Endothelial cell of umbilical vein (primary cell): ENCODE measurements at places on chromosomes 5 and 9.

GRCh38 chr5:132457371-132458225, 33.0 kb downstream of the IRF1 start:
- no peak for DNase-seq

GRCh38 chr9:121831869-121832268, 180.4 kb downstream of the DAB2IP start:
- DNase-seq: no peak

DNA sequence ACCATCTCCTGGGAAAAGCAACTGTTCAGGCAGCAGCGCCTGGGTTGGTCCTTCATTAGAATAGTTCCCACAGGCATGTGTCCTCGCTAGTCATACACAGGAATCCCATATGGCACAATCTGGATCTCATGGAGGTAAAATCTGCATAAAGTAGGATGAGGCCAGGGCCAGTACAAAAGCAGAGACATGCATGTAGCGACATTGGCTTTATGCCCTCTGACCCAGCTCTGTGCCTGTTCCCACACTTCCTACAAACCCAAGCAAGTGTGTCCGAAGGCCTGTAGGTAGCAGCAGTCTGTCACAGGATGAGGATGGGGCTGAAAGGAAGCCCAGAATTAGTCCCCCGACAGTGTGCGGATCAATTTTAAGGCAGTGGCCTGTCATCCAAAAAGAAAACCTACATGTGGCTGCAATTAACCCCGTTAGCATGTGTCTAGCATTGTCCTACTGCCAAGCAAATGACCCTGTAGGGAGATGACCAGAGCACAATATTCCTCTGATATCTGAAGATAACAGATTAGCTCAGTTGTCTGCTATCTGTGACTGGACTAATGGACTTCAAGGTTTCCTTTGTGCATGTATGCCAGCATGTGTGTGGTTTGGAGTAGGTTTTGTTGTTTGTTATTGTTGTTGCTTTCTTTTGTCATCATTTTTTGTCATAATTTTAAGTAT, 178.8 kb downstream of the TMEM161B start:
- no peak for DNase-seq

GRCh38 chr5:25488119-25488518, 843.3 kb upstream of the CDH10 start:
- DNase-seq: no peak

DNA sequence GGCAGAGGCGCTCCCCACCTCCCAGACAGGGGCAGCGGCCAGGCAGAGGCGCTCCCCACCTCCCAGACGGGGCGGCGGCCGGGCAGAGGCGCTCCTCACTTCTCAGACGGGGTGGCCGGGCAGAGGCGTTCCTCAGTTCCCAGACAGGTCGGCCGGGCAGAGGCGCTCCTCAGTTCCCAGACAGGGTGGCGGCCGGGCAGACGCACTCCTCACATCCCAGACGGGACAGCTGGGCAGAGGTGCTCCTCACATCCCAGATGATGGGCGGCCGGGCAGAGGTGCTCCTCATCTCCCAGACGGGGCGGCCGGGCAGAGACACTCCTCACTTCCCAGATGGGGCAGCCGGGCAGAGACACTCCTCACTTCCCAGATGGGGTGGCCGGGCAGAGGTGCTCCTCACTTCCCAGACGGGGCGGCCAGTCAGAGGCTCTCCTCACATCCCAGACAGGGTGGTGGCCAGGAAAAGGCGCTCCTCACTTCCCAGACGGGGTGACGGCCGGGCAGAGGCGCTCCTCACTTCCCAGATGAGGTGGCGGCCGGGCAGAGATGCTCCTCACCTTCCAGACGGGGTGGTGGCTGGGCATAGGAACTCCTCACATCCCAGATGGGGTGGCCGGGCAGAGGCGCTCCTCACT, 75.1 kb downstream of the CARTPT start:
- no peak for DNase-seq

- no peak for DNase-seq
Measured at GRCh38 chr5:76207120-76207519, 123.9 kb downstream of the SV2C start.

- peak; percentile 63 for DNase-seq
Measured at GRCh38 chr5:122775550-122776542, 966 bp downstream of the SNX2 start.

- DNase-seq: no peak
Measured at GRCh38 chr9:131650254-131650653, 89.6 kb downstream of the RAPGEF1 start.

GRCh38 chr5:154444556-154445421, 1.0 kb upstream of the SAP30L start:
- DNase-seq: peak; percentile 37

DNA sequence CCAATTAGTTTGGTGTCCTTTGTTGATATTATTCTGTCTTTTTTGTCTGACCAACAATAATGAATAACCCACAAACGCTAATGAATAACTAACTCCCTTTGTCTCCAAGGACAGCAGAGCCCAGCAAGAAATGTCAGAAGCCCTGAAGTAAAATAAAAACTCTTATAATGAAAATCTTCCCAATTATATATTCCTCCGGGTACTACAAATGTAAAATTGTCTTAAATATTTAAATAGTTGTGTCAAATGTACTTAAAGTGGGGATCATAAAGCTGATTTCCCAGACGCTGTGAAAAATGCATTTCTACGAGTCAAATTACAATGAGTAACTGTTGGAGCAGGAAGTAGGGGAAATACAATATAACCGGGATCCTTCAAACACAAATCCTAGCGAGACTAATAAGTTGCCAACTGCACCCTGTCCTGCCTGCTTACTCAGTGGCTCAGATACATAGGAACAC, 22.3 kb downstream of the GLIS3 start:
- peak; percentile 80 for DNase-seq

GRCh38 chr9:35852876-35853865, 17.0 kb downstream of the OR13J1 start:
- DNase-seq: no peak

DNA sequence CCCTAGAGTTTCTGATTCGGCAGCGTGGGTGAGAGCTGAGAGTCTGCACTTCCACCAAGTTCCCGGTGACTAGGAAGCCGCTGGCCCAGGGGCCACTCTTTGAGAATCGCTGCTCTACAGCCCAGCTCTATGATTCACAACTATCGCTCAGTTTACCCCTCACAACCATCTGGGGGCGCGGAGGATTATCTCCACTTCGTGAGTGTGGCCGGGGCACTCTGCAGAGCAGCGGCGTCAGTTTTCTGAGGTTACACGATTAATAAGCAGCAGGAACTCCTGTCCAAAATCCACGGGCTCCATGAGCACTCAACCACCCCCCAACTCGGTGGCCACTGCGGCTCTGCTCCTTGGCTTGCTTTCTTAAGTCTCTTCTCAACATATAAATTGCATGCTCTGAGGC, 19.3 kb downstream of the CORO2A start:
- DNase-seq: no peak

GRCh38 chr9:137445275-137445807, 4.2 kb upstream of the ENTPD8 start:
- DNase-seq: peak; percentile 78

DNA sequence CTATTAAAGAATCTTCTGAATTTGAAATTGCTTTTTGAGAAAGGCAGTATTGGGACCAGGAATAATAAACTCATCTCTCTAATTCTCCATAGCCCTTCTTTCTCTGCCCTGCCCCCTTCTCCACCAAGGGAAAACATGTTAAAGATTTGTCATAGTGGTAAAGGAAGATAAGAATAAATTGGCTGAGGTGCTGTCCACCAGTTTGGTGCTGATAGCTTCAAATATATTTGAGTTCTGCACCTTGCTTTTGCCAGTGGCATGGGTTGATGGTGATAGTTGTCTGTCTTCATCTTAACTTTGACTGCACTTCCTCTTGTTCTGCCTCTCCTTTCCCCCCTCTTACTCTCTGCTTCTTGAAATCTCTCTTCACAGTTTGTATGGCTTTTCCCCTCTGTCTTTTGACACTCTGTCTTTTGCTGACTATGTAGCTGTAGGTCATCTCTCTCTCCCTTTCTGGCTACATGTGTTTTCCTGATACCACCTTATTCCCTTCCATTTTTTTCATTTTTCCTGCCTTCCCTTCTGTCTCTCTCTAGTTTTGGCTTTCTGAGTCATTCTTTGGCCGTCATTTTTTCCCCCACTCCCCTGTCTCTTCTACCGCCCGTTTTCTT, 56.6 kb downstream of the NDUFS4 start:
- DNase-seq: no peak

GRCh38 chr5:95617057-95617456, 2.8 kb upstream of the GPR150 start:
- peak; percentile 6 for DNase-seq

DNA sequence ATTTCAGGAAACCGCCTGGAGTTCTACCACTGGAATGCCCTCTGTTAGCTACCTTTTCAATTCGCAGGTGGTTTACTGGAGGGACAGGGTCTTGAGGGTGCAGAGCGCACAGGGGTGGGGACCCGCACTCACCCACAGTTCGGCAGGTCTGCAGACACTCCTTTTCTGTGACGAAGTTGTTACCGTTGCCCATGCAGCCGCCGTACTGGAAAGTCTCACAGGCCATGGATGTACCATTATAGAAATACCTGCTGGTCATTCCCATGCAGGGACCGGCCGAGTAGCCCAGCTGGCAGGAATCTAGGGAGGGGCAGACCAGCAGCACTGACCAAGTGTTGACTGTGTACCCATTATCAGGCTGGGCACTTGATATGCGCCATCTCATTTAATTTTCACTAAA, 16.8 kb downstream of the AMBP start:
- no peak for DNase-seq

DNA sequence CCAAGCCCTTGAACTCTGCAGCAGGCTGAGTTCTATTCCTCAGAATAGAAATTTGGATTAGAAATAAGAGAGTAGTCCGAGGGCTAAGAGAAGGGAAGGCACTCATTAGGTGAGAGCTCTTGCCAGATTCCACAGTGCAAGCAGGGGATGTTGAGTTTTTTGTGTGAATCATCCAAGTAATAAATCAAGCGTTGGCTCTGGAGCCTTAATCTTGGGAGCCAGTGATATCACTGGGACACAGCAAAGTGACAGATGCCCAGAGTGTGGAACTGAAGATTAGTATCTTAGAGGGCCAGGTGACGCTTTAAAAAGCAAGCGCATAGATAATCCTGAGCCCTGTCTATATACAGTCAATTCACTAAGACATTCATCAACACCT, 60.3 kb downstream of the FOXD1 start:
- no peak for DNase-seq

DNA sequence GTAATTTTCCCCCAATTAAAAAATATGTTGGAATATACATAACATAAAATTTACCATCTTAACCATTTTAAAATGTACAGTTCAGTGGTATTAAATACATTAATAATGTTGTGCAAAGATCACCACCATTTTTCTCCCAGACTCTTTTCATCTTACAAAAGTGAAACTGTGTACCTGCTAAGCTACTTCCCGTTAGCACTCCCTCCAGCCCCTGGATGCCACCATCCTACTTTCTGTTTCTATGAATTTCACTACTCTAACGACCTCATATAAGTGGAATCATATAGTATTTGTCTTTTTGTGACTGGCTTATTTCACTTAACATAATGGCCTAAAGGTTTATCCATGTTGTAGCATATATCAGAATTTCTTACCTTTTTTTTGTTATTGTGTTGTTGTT, 112.9 kb downstream of the HSPA4 start:
- no peak for DNase-seq

DNA sequence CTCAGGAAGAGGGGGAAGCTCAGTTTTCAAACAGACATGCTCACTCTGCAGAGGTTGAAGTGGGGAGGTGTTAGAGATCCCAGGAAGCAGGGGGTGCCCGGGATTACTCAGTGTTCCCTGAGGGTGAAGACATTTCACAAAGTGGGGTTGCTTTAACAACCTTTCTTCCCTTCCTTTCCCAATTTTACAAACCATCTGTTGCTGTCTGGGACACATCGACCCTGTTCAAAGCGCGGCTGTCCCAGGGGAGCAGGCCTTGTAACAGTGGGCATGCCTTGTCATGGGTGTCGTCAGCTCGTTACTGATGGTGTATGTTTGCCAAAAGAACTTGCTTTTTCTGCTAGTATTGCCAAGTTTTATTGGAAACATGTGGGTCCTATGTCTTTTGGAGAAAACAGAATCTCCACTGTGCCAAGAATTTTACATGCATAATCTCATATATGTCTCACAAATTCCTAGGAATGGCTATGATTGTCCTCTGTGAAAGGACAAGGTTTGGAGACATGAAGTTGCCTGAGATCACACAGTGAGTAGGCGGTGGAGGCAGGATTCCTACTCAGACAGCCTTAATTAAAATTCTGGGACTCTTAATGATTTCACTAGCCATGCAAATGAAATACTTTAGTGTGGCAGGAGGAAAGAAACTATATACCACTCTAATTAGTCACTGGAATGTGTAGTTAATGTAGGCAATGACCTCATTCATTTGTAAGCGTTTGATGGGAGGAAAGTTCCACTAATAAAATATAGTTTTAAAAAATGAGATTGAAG, 198.9 kb downstream of the NXNL2 start:
- peak; percentile 57 for DNase-seq

DNA sequence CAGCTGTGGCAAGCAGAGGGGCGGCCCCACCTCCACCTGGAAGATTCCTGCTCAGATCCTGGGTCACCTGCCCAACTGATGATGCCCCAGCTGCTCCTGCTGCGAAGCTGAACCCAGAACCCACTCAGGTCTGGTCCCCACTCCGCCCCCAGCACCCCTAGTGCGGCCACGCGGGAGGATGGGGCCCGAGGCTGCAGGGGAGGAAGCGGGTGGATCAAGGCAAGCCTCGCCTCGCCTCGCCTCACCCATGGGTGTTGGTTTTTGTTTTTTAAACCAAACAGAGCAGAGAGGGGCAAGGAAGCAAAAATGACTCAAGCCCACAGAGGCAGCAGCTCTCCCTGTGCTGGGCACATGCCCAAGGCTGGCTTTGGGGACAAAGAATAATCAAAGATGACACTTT, 23.2 kb downstream of the ABO start:
- no peak for DNase-seq

DNA sequence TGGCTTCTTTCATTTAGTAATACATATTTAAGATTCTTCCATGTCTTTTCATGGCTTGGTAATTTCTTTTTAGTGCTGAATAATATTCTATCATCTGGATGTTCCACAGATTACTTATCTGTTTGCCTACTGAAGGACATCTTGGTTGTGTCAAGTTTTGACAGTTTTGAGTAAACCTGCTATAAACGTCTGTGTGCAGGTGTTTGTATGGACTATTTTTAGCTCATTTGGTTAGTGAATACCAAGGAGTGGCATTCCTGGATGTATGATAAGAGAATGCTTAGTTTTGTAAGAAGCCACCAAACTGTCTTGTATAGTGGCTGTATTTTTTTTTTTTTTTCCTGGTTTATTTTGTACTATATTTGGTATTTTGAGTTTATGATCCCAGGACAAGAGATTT, 38.4 kb downstream of the PRRC1 start:
- DNase-seq: no peak

GRCh38 chr9:97529363-97530076, 28.1 kb downstream of the TMOD1 start:
- no peak for DNase-seq

- DNase-seq: no peak
Measured at GRCh38 chr9:14401911-14402310, 88.0 kb upstream of the NFIB start.

- peak; percentile 94 for DNase-seq
Measured at GRCh38 chr9:81588148-81588871, 101.0 kb downstream of the TLE1 start.

DNA sequence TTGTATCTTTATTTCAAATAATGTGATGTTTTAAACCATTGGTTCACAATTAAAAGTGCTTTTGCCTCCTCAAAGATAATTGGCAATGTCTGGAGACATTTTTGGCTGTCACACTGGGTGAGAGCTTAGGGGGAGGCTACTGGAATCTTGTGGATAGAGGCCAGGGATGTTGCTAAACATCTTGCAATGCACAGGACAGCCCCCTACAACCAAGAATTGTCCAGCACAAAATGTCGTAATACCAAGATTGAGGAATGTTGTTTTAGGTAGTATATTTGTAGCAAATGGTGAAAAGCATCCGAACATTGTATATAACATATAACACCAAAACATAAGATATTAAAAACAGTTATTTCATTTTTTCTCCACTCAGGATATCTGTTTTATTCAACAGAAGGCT, 99.8 kb downstream of the SLC44A1 start:
- no peak for DNase-seq
